ENCODE measurements at places on chromosomes 6 and 20.

DNA sequence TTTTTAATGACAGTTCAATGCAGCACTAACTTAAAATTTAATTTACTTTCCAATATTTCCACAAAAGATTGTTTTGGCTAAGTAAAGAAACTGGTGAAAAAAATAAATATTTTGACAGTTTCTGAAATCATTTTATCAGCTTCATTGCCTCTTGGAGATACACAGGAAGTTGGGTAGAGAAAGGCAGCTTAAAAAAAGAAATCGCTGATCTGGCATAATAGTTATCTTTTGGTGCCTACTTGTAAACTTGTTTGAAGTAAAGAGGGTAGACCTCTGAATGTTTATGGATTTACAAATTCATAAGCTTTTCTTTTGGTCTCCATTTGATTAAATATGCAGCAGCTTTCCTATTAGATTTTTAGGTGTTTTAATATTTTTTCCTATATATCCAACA lies 103.4 kb downstream of the RTN4IP1 start:
- peaks cover 7% of the 10 kb centered on the region for H3K27me3 ChIP-seq
- no peak overlapping the region for H3K4me3 ChIP-seq
- H3K36me3 ChIP-seq = no peaks in the 10 kb centered on the region
- H3K27ac ChIP-seq = no peak overlapping the region
- H3K4me1 ChIP-seq = peaks cover 5% of the 10 kb centered on the region

- no peak for DNase-seq
- no peaks in the 10 kb centered on the region for H3K4me1 ChIP-seq
- no peaks in the 10 kb centered on the region for H3K36me3 ChIP-seq
- H3K27ac ChIP-seq = no peak overlapping the region
- H3K4me3 ChIP-seq = no peak overlapping the region
These were observed 210.9 kb downstream of the TFAP2B start for GRCh38 chr6:51029561-51029960.

- peaks cover 14% of the 10 kb centered on the region for H3K27me3 ChIP-seq
- peaks cover 25% of the 10 kb centered on the region for H3K4me1 ChIP-seq
- DNase-seq = no peak
- H3K36me3 ChIP-seq = no peaks in the 10 kb centered on the region
- H3K27ac ChIP-seq = no peak overlapping the region
These were observed 8.3 kb downstream of the PRDM1 start for GRCh38 chr6:106094261-106094963.

GRCh38 chr6:39905640-39905975 lies 28.7 kb downstream of the MOCS1 start:
- no peak for DNase-seq
- no peaks in the 10 kb centered on the region for H3K27me3 ChIP-seq
- no peak overlapping the region for H3K4me3 ChIP-seq
- H3K27ac ChIP-seq = peak overlapping the region; percentile 45

- no peak overlapping the region for H3K4me3 ChIP-seq
- no peak overlapping the region for H3K27ac ChIP-seq
- no peak for DNase-seq
- peaks cover 1% of the 10 kb centered on the region for H3K36me3 ChIP-seq
These were observed 66.7 kb downstream of the GCNT2 start for GRCh38 chr6:10587656-10588406.

DNA sequence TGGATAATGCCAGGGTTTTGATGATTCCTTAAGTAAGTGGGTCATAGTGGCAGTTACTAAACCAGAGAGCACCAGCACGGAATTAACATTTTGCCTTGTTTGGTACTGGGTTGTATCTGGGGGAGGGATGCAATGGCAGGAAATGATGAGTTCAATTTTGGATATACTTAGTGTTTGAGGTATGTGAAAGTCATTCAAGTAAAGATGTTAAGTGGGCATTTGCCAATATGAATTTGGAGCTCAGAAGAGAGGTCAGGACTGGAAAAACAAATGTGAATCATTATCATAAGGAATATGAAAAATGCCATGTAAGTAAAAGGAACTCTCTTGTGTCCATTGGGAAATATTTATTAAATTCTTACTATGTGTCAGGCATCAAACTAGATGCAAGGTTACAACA lies 6.2 kb downstream of the PXT1 start:
- no peaks in the 10 kb centered on the region for H3K27me3 ChIP-seq
- DNase-seq = no peak
- peaks cover 10% of the 10 kb centered on the region for H3K4me1 ChIP-seq
- no peaks in the 10 kb centered on the region for H3K36me3 ChIP-seq

GRCh38 chr6:22019857-22020256 lies 277.0 kb downstream of the PRL start:
- H3K36me3 ChIP-seq = peaks cover 11% of the 10 kb centered on the region
- H3K4me3 ChIP-seq = no peak overlapping the region
- no peaks in the 10 kb centered on the region for H3K27me3 ChIP-seq
- H3K27ac ChIP-seq = no peak overlapping the region
- no peak for DNase-seq

GRCh38 chr20:1357921-1358671 lies 29.2 kb upstream of the SDCBP2 start:
- H3K27me3 ChIP-seq = no peaks in the 10 kb centered on the region
- no peak overlapping the region for H3K27ac ChIP-seq
- no peak overlapping the region for H3K4me3 ChIP-seq
- peaks cover 47% of the 10 kb centered on the region for H3K36me3 ChIP-seq
- H3K4me1 ChIP-seq = no peaks in the 10 kb centered on the region

GRCh38 chr6:53979468-53980067 lies 131.7 kb upstream of the MLIP start:
- DNase-seq = no peak
- no peaks in the 10 kb centered on the region for H3K27me3 ChIP-seq
- H3K4me3 ChIP-seq = no peak overlapping the region
- H3K27ac ChIP-seq = no peak overlapping the region
- peaks cover 3% of the 10 kb centered on the region for H3K4me1 ChIP-seq

DNA sequence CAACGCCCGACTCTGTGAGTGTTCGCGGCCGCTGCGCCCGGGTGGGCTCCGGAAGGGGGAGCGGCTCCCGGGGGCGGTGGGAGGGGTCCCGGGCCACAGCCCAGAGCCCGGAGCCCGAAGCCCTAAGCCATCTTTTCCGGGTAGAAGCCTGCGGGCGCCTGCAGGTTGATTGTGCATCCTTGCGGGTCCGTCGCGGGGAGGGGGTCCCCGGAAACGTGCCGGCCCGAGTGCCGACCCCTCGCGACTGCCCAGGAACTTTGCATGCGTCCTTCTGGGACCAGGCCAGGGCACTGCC lies 413 bp downstream of the PTPRA start:
- peak overlapping the region; percentile 90 for H3K27ac ChIP-seq
- H3K27me3 ChIP-seq = peaks cover 37% of the 10 kb centered on the region
- peaks cover 3% of the 10 kb centered on the region for H3K36me3 ChIP-seq
- H3K4me3 ChIP-seq = peak overlapping the region; percentile 94
- peaks cover 18% of the 10 kb centered on the region for H3K4me1 ChIP-seq
- peak; percentile 58 for DNase-seq

DNA sequence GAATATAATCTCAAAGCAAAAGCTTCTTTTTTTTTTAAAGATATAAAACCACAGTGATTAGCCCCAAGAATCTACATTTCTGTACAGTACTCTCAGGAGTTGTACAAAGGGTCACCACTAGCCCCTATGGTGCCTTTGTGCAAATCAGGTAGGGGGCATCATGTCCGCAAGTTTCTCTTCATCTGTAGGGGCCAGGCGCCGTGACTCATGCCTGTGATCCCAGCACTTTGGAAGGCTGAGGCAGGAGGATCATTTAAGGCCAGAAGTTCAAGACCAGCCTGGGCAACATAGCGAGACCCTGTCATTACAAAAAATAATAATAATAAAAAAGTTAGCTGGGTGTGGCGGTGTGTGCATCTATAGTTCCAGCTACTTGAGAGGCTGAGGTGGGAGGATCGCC lies 63.9 kb downstream of the ZMYND8 start:
- no peaks in the 10 kb centered on the region for H3K4me1 ChIP-seq
- no peaks in the 10 kb centered on the region for H3K27me3 ChIP-seq
- H3K27ac ChIP-seq = no peak overlapping the region
- DNase-seq = no peak
- H3K4me3 ChIP-seq = no peak overlapping the region

- H3K27me3 ChIP-seq = no peaks in the 10 kb centered on the region
- no peak overlapping the region for H3K27ac ChIP-seq
- no peak for DNase-seq
- H3K4me3 ChIP-seq = no peak overlapping the region
These were observed 52.8 kb upstream of the PNRC1 start for GRCh38 chr6:89027756-89028155.

DNA sequence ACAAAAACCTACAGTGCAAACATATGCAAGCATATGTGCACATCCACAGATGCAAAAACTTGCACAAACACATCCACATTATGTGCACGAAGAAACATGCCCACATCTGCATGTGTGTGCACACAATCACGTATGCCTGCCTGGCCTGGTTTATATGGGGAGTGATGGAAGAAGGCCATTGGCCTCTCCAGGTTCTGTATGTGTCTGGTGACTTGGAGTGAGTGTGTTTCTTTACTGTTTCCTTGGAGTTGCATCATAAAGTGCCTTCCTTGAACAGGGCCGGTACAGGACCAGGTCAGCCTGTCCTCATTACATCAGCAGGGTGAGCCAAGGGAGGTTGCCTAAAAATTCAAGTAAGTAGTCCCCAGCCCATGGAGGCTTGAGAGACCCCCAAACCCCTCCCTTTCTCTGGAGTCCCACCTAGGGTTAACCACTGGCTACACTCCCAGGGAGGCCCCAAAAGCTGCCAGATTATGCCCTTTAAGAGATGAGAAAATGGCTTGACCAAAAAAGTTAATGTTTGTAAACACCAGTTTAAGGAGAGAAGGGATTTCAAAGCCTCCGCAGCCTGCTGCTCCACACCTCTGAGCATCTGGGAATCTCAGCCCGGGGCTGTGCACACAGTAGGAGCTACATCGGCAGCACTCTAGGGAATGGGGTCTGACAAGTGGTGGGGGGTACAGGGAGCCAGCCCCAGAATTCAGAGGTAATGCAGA lies 140.8 kb downstream of the VEGFA start:
- H3K36me3 ChIP-seq = no peaks in the 10 kb centered on the region
- no peak overlapping the region for H3K27ac ChIP-seq
- no peak overlapping the region for H3K4me3 ChIP-seq
- no peak for DNase-seq
- peaks cover 33% of the 10 kb centered on the region for H3K4me1 ChIP-seq

GRCh38 chr6:107460083-107460631 lies 793 bp upstream of the PDSS2 start:
- peaks cover 8% of the 10 kb centered on the region for H3K4me1 ChIP-seq
- peak overlapping the region; percentile 97 for H3K27ac ChIP-seq
- H3K4me3 ChIP-seq = peak overlapping the region; percentile 99
- H3K27me3 ChIP-seq = no peaks in the 10 kb centered on the region
- no peaks in the 10 kb centered on the region for H3K36me3 ChIP-seq
- DNase-seq = no peak

DNA sequence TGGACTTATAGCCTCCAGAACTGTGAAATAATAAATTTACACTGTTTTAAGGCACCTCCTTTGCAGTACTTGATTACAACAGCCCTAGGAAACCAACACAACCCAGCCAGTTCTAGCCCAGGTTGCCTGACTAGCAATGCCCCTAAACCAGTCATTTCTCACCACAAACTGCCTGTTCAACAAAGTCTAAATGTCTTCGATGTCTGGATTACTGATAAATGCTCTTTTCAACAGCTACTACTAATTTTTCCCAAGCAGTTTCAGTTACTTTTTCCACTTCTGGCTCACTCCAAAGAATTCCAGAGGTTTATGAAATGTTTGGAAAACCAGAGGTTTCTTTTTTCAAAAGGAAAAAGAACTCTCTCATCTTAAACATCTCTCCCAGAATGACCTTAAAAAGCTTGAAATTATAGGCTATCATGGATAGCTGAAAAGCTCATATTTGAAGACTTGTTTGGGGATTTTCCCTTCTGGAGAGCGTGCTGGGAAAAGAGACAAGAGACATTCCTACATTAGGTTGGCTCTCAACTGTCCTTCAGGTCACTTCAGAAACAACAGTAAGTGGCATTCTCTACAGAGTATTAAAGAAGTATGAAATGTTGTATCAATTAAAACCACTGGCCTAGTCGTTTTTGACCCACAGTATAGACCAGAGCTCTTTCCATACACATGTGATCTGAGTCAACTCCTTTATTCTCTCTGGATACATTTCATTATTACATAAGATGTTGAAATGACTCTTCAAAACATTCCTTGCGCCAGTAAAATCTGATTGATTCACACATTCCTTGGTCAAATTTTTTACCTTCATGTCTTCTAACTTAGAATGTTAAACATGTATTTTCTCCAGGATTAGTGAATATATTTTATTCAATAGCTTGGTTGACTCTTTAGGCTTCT lies 265.9 kb downstream of the COL12A1 start:
- no peaks in the 10 kb centered on the region for H3K36me3 ChIP-seq
- no peaks in the 10 kb centered on the region for H3K4me1 ChIP-seq
- H3K27ac ChIP-seq = no peak overlapping the region
- no peak overlapping the region for H3K4me3 ChIP-seq

DNA sequence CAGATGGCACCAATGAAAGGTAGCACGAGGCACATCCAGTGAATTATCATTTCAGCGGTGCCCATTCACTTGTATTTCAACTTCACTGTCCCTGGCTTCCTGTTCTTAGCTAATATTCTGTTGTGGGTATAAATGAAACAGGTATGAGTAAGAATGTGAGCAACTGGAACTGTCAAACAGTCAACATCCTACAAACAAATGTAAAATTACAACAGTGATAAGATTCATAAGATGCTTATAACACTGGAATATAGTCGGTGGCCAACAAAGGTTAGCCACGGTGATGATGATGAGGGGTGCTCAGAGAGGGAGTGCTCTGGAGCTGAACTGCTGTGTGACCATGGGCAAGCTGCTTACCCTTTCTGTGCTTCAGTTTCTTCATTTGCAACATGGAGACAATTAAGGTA lies 74.9 kb upstream of the TOX2 start:
- H3K4me1 ChIP-seq = no peaks in the 10 kb centered on the region
- no peak for DNase-seq
- H3K27ac ChIP-seq = no peak overlapping the region
- peaks cover 15% of the 10 kb centered on the region for H3K27me3 ChIP-seq
- H3K4me3 ChIP-seq = no peak overlapping the region
- H3K36me3 ChIP-seq = no peaks in the 10 kb centered on the region

- H3K4me1 ChIP-seq = no peaks in the 10 kb centered on the region
- no peaks in the 10 kb centered on the region for H3K36me3 ChIP-seq
- H3K27ac ChIP-seq = no peak overlapping the region
- peaks cover 6% of the 10 kb centered on the region for H3K27me3 ChIP-seq
- no peak for DNase-seq
These were observed 88.9 kb upstream of the MRPS10 start for GRCh38 chr6:42306439-42307140.

DNA sequence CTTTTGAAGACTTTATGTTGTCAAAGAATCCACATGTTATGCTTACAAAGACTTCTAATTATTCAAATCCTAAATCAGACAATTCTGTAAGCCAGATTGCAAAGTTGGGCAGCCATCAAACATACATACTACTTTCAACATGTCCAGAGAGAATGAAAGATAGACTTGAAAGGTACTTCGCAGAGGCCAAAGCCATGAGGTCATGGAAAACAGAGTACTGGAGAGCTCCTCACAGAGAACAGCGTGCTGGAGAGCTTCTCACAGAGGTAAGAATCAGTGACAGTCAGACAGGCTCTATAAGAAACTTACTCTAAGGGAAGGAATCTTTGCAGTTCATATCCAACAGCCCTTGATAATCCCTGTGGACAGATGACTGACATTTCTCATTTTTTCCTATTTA lies 400.2 kb downstream of the GJA1 start:
- no peaks in the 10 kb centered on the region for H3K27me3 ChIP-seq
- no peak overlapping the region for H3K27ac ChIP-seq
- H3K4me3 ChIP-seq = no peak overlapping the region
- H3K4me1 ChIP-seq = peaks cover 2% of the 10 kb centered on the region
- no peak for DNase-seq

GRCh38 chr20:45117581-45117980 lies 2.6 kb upstream of the WFDC5 start:
- no peak overlapping the region for H3K27ac ChIP-seq
- no peak for DNase-seq
- H3K4me1 ChIP-seq = no peaks in the 10 kb centered on the region
- no peak overlapping the region for H3K4me3 ChIP-seq
- no peaks in the 10 kb centered on the region for H3K36me3 ChIP-seq
- peaks cover 20% of the 10 kb centered on the region for H3K27me3 ChIP-seq

Data from progenitor cell of endocrine pancreas (in vitro differentiated cells).